ENCODE measurements at places on chromosomes 3 and 15.

GRCh38 chr3:36373084-36373483, 7.2 kb upstream of the STAC start:
- DNase-seq, result no peak

GRCh38 chr3:86986671-86987420, 4.1 kb downstream of the VGLL3 start:
- DNase-seq, result no peak

DNA sequence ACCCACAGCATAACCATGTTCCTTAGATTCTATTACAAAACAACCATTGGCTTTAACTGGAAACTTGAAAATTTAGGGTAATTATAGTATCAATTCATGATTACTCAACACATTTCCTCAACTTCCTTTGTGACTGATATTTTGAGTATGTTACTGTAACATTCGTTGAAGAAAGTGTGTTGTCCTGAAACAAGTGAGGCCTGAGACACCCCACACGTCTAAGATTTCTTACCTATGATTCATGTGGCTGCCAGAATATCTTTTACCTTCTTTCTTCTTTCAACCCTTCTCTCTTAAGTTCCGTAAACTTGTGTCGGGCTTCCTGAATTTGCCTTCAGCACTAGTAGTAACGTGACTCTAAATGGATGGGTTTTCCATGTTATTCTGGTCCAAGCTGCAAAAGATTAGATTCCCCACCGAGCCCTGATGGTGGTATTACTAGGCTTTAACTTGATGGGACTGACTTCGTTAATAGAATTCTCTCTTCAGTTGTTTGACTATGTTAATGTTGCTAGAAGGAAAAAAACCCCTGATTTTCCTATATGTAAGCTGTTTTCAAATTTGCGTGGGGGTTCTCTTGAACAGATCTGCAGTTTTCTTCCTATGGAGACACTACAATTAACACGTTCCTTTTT, 296.0 kb upstream of the ICE2 start:
- DNase-seq, result no peak

DNA sequence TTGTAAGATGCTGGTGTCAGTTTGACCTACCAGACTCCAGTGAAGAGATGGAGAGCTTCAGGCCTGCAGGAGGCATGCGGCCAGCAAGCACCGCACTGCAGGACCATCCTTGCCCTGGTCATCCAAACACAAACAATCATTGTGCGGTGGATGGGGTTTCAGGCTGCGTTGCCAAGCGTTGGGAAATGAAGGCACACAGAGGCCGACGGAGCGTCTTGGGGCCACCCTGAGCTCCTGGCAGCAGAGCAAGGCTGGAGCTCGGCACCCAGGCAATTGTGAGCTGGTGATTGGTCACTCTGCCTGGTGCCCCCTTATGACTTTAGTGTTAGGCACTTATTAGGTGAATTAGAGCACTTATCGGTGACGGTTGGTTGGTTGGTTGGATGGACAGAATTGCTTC, 222.6 kb upstream of the RGMA start:
- DNase-seq, result no peak

GRCh38 chr15:40846841-40847222, 3.0 kb downstream of the SPINT1 start:
- no peak for DNase-seq

- DNase-seq, result no peak
These were observed 11.4 kb downstream of the GPR87 start for GRCh38 chr3:151305060-151305774.

DNA sequence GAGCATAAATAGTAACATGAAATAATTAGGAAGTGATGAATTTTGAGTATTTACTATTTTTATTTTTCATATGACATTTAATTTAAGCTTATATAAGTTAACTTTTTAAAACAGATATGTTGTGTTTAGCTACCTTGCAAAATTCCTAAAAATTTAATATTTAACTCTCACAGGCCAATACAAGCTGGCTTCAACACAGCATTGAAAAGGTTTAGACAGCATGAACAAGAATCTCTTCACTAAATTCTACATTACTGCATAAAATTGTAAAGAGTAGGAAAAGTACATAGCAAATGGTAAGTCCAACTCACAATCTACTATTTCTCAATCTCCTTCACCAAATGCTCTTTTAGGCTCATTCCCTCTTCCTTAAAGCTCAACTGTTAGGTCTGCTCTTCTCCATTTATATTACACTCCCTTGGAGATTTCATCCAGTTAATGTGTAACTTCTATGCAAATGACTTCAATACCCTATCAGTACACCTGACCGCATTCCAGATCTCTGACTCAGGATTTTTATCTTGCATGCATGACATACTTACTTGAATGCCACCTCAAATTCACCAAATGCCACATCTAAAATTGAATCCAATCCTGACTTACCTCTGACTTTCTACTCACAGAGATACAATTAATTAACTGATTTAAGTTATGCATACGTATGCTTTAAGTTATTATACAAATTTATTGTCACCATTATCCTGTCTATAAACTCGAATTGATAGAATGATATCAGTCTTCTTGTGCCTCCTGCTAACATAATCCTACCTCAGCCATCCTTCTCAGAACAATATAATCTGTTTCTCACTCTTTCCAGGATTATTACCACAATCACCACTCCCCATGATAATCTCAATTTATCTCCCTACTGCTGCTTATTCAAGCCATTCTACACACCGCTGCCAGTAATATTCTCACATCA, 127.0 kb downstream of the STAG1 start:
- peak; percentile 36 for DNase-seq

DNA sequence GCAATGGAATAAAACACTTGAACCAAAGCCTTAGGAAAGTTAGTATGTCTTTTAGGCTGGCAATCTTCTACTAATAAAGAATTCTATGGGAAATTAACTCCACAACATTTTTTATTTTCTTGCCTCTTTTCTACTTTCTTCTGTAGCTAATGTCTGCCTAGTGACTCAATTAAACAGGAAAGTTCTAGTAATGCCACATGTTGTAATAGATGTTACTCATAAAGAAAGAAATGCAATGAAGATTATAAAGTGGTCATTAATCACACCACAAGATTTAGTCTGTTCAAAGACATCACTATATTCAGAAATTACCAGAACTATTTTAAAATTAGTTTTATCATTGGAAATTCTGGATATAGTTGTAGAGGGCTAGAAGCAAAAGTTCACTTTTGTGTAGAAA, 329.7 kb downstream of the SI start:
- DNase-seq, result no peak

- peak; percentile 80 for DNase-seq
These were observed 610 bp downstream of the ARID3B start for GRCh38 chr15:74541494-74542165.

All from MV-4-11 (cell line).